M059J (cell line): ENCODE measurements at places on chromosomes 2 and 18. TPM values are rescaled to one million over a fixed set of nuclear protein-coding genes. Genes with fewer than 3 reads are reported as not detected.

GRCh38 chr2:173171924-173172643 lies 96.4 kb downstream of the MAP3K20 start:
- DNase-seq = peak; percentile 65

The FN1 gene
- total RNA-seq = 610 and 990 TPM in 2 replicates

- DNase-seq = peak; percentile 24
Observed at GRCh38 chr2:3683748-3684454, 19.5 kb upstream of the DCDC2C start.

- no peak for DNase-seq
Observed at GRCh38 chr18:54203914-54204313, 20.6 kb downstream of the MBD2 start.

GRCh38 chr2:3442185-3442584 lies 62.7 kb downstream of the TRAPPC12 start:
- no peak for DNase-seq
